ENCODE measurements at places on chromosomes 2 and 18. TPM values are rescaled to one million over a fixed set of nuclear protein-coding genes. Genes with fewer than 3 reads are reported as not detected.

- no peak overlapping the region for H3K27ac ChIP-seq
- H3K27me3 ChIP-seq = no peaks in the 10 kb centered on the region
- H3K4me3 ChIP-seq = no peak overlapping the region
- H3K36me3 ChIP-seq = no peaks in the 10 kb centered on the region
- DNase-seq = no peak
Measured at GRCh38 chr2:207681431-207681830, 30.0 kb upstream of the CCNYL1 start.

DNA sequence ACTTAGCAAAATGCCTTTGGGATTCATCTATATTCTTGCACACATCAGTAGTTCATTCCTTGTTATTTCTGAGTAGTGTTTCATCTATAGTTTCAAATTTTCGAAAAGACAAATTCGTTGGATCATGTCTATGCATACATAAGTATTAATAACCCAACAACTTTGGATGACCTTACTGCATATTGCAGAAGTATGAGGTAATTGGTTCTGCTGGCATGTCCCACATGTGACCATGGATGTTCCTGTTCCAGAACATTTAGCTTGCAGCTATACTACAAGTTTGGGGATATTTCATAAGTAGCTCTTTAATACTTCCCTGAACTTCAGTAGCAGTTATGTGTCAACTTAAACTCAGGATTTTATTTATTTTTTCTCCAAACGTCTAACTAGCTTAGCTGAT is 44.9 kb downstream of the APLF start:
- no peak overlapping the region for H3K4me3 ChIP-seq
- no peaks in the 10 kb centered on the region for H3K27me3 ChIP-seq
- DNase-seq = no peak
- H3K36me3 ChIP-seq = no peaks in the 10 kb centered on the region
- no peaks in the 10 kb centered on the region for H3K4me1 ChIP-seq
- no peak overlapping the region for H3K27ac ChIP-seq

- H3K4me1 ChIP-seq = no peaks in the 10 kb centered on the region
- H3K36me3 ChIP-seq = peaks cover 11% of the 10 kb centered on the region
- H3K27ac ChIP-seq = no peak overlapping the region
- no peak overlapping the region for H3K4me3 ChIP-seq
- DNase-seq = no peak
Measured at GRCh38 chr2:224798180-224798579, 82.0 kb upstream of the CCDC195 start.

DNA sequence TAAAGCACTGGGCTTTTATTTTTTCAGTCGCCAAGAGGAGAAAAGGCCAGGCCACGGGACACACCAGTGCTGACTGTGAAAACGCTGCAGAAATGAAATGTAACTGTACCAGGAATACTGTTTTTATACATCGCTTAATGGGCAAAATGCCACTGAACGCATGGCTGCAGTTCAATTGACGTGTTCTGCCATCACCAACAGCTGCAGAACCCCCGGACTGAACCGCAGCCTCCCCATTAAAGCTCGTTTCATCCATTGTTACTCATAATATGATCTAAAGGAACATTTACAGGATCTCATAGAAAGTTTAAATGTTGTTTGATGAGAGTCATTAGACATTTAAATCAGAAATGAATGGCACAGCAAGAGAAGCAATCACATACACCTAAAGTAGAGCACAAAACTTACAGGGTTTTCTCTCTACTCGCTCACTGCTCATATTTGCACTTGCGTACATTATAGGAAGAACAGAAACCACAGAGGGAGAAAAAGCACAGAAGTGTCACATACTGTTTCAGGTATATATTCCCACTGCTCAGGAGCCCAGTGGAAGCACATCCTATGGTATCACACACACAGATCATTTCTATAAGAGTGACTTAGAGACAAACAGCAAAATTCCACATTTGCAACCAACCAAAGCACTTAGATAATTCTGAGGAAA is 35.3 kb downstream of the TCF4 start:
- H3K27ac ChIP-seq = no peak overlapping the region
- no peaks in the 10 kb centered on the region for H3K4me1 ChIP-seq
- H3K4me3 ChIP-seq = no peak overlapping the region
- H3K36me3 ChIP-seq = no peaks in the 10 kb centered on the region
- H3K27me3 ChIP-seq = no peaks in the 10 kb centered on the region

DNA sequence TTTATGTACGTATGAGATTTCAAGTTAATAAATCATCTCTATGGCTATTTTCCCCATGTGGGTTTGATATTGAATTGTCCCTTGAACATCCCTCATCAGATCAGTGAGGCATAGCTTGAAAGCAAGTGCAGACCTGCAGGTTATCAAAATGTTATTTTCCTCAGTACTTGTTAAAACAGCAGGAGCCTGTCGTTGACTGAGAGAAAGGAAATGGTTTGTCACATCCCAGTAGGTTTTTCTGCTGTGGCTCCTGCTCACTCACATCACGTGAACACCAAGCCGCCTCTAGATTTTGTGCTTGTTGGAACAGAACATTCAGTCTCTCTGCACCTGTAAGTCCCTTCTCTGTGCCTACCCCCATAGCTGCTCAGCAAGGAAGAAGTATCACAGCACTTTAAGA is 340.3 kb downstream of the CELF4 start:
- DNase-seq = no peak
- peaks cover 2% of the 10 kb centered on the region for H3K36me3 ChIP-seq
- H3K4me1 ChIP-seq = no peaks in the 10 kb centered on the region
- no peaks in the 10 kb centered on the region for H3K27me3 ChIP-seq

DNA sequence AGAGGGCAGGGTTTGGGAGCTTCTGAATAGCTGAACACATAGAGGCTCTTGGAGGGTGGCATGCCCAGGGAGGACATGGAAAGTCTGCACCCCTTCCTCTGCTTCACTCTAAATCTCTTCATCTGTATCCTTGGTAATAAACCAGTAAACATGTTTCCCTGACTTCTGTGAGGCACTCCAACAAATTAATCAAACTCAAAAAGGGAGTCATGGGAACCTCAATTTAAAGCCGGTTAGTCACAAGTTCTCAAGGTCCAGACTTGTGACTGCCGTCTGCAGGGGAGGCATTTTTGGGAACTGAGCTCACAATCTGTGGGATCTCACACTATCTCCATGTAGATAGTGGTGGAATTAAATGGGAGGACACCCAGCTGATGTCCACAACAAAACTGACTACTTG is 33.1 kb upstream of the STON1 start:
- no peaks in the 10 kb centered on the region for H3K27me3 ChIP-seq
- H3K4me1 ChIP-seq = no peaks in the 10 kb centered on the region
- H3K27ac ChIP-seq = no peak overlapping the region
- H3K4me3 ChIP-seq = no peak overlapping the region

- no peak for DNase-seq
- H3K27ac ChIP-seq = no peak overlapping the region
- no peaks in the 10 kb centered on the region for H3K4me1 ChIP-seq
- H3K36me3 ChIP-seq = no peaks in the 10 kb centered on the region
- H3K27me3 ChIP-seq = no peaks in the 10 kb centered on the region
Measured at GRCh38 chr2:102399499-102400141, 23.3 kb upstream of the IL18RAP start.

DNA sequence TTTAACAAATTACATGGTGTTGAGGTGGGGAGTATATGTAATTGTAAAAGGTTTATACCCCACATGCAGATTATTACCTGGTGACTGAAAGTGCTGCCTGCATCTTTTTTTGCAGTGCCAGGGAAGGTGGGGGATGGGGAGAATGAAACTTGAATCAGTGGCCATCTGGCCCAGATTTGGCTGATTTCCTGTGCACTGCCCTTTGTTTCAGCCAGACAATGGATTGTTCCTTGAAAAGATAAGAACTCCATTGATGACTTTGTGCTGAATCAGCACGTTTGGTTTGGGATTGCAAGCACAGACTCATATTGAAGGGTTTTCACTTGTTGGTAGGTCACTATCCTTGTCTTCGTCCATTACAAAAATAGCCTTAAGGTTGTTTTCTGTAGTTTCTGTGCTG is 20.9 kb downstream of the GREB1L start:
- no peaks in the 10 kb centered on the region for H3K36me3 ChIP-seq
- no peak overlapping the region for H3K4me3 ChIP-seq
- no peak overlapping the region for H3K27ac ChIP-seq
- H3K4me1 ChIP-seq = peaks cover 5% of the 10 kb centered on the region
- no peaks in the 10 kb centered on the region for H3K27me3 ChIP-seq
- DNase-seq = no peak

DNA sequence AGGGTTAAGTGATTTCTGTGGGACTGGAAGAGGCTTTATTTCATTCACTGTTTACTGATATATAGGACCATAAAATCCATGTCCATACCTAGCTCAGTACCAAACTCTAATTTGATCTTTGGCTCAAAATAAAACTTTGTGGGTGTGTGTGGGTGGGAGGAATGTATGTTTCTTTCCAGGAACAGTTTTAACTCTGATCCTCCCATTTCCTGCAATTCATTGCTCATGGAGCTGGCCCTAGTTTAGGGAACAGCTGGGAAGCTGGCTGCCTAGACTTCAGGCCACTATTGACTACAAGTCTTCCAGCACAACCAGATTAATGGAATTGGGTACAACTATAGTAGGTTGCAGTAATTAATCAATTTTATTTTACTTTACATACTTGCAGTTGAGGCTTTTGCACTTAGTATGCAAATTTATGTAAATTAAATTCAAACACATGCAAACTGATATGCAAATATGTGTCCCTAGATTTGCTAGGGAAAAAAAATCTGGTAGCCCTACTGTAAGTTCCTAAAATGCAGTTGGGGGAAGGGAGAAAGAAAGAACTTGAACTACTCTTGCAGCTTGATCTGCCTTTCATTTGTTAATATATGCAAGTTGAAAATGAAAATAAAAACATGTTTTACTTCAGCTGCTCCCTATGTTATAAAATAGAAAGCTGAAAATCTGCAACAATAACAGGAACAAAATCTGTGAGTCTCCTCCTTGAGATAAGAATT is 1070.3 kb upstream of the CELF4 start:
- no peaks in the 10 kb centered on the region for H3K4me1 ChIP-seq
- H3K27me3 ChIP-seq = no peaks in the 10 kb centered on the region
- no peak overlapping the region for H3K27ac ChIP-seq
- no peaks in the 10 kb centered on the region for H3K36me3 ChIP-seq

- no peak overlapping the region for H3K4me3 ChIP-seq
- no peaks in the 10 kb centered on the region for H3K36me3 ChIP-seq
- no peak for DNase-seq
- H3K4me1 ChIP-seq = no peaks in the 10 kb centered on the region
- no peaks in the 10 kb centered on the region for H3K27me3 ChIP-seq
Measured at GRCh38 chr2:119123389-119123788, 35.2 kb downstream of the C1QL2 start.

GRCh38 chr2:120773186-120773800 is 37.6 kb downstream of the GLI2 start:
- H3K36me3 ChIP-seq = no peaks in the 10 kb centered on the region
- no peaks in the 10 kb centered on the region for H3K4me1 ChIP-seq
- no peak overlapping the region for H3K4me3 ChIP-seq
- no peaks in the 10 kb centered on the region for H3K27me3 ChIP-seq
- no peak overlapping the region for H3K27ac ChIP-seq

DNA sequence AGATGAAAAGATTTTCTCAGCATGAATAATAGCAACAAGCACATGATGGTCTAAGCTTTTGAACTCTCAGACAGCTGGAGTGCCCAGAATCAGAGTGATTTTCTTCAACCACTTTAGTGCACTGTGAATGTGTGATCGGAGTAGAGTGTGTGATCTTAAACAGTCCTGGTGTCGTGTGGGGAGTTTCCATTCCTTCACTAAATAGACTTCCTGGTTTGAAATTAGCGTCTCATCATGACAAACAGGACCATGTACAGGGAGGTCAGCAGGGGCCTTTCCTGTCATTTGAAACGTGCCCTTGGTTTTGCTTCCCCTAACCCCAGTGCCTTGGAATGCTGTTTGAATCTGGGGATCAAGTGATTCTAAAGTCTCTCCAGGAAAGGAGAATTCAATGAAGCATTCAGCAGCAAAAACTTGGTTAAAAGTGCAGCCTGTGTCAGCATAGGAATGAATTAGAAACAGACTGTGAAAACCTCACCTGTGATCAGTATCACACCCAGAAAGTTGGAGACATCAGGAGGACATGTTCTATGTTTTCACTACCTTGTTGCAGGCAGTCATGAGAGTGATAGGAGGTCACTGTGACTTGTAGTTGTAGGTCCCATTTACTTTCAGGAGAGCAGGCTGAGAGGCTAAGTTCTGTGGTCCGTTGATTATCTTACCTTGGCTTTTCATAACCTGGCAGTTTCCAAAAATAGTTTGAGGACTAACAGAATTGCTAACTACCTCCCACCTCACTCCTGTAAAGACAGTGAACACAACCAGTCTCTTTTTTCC is 400.3 kb downstream of the MTX2 start:
- no peaks in the 10 kb centered on the region for H3K36me3 ChIP-seq
- H3K27me3 ChIP-seq = no peaks in the 10 kb centered on the region
- H3K4me3 ChIP-seq = no peak overlapping the region
- DNase-seq = no peak
- no peak overlapping the region for H3K27ac ChIP-seq
- peaks cover 2% of the 10 kb centered on the region for H3K4me1 ChIP-seq

GRCh38 chr18:22171258-22172119 is 2.1 kb downstream of the GATA6 start:
- H3K4me3 ChIP-seq = peak overlapping the region; percentile 45
- H3K36me3 ChIP-seq = peaks cover 9% of the 10 kb centered on the region
- H3K27ac ChIP-seq = peak overlapping the region; percentile 87
- no peak for DNase-seq
- no peaks in the 10 kb centered on the region for H3K4me1 ChIP-seq

- no peaks in the 10 kb centered on the region for H3K4me1 ChIP-seq
- no peaks in the 10 kb centered on the region for H3K27me3 ChIP-seq
- no peak overlapping the region for H3K27ac ChIP-seq
- no peaks in the 10 kb centered on the region for H3K36me3 ChIP-seq
- DNase-seq = no peak
Measured at GRCh38 chr18:26003356-26003755, 87.1 kb downstream of the SS18 start.

DNA sequence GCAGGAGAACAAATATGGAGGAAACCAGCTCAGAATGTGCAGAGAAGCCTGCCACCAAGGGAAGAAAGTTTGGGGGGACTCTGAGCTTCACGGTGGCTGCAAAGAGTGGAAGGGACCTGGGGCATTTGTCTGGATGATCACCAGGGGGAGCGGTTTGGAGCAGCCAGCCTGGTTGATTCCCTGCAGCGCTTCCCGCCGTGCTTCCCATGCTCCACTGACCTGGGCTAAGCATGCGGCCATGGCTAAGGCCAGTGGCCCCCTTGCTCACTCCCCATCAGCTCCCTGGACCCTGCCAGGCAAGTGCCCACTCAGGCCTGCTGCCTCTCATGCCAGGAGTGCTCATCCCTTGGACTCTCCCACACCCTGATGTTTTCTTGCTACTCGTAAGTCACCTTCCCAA is 27.0 kb downstream of the NTSR2 start:
- no peaks in the 10 kb centered on the region for H3K4me1 ChIP-seq
- no peak overlapping the region for H3K4me3 ChIP-seq
- no peaks in the 10 kb centered on the region for H3K36me3 ChIP-seq
- no peaks in the 10 kb centered on the region for H3K27me3 ChIP-seq

GRCh38 chr2:231138699-231139098 is 13.9 kb upstream of the HTR2B start:
- H3K4me3 ChIP-seq = no peak overlapping the region
- no peaks in the 10 kb centered on the region for H3K27me3 ChIP-seq
- peaks cover 5% of the 10 kb centered on the region for H3K4me1 ChIP-seq
- H3K27ac ChIP-seq = no peak overlapping the region
- H3K36me3 ChIP-seq = no peaks in the 10 kb centered on the region

The RGPD3 gene
- total RNA-seq = not detected

The SDC1 gene
- total RNA-seq = 0.66 TPM

The LHCGR gene
- total RNA-seq = 0.42 TPM

The DNAJC5G gene
- total RNA-seq = not detected

The CACNB4 gene
- total RNA-seq = 14.3 TPM

The KHK gene
- 5.1 TPM for total RNA-seq

The MARCO gene
- total RNA-seq = 22.2 TPM

The DCDC2C gene
- 0.27 TPM for total RNA-seq

The KLHL29 gene
- 11.4 TPM for total RNA-seq

The RGPD8 gene
- 36.2 TPM for total RNA-seq

The RRM2 gene
- 1.8 TPM for total RNA-seq

The TYW5 gene
- total RNA-seq = 9.0 TPM
